Stimulated activated CD8-positive, alpha-beta memory T cell treated with anti-CD3 and anti-CD28 coated beads, Interleukin-4, amount 100 ng/mL, for 24 hours (primary cell): ENCODE measurements at places on chromosomes 12 and 14.

- no peak for DNase-seq
Observed at GRCh38 chr14:102853648-102854047, 68.8 kb upstream of the AMN start.

GRCh38 chr14:66240105-66240504, 246.1 kb upstream of the CCDC196 start:
- DNase-seq: no peak

- DNase-seq: no peak
Observed at GRCh38 chr12:130438243-130438620, 100.5 kb downstream of the PIWIL1 start.

- DNase-seq: no peak
Observed at GRCh38 chr12:18546399-18546798, 191.4 kb downstream of the PLCZ1 start.

- DNase-seq: no peak
Observed at GRCh38 chr12:130127912-130128789, 34.1 kb upstream of the FZD10 start.
